ENCODE measurements at places on chromosomes 4 and X.

DNA sequence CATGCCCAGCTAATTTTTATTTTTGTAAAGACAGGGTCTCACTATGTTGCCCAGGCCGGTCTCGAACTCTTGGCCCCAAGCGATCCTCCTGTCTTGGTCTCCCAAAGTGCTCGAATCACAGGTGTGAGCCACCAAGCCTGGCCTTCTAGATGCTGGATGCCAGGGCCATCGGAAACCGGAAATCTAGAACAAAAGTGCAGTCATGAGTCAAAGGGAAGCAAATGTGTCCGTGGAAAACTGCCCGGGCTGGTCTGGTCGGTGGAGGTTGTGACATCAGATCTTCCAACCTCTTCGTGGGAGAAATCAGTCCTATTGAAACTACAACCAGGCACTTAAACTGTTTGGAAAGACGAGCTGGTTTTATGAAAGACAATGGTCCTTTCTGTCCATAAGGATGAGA, 92.3 kb upstream of the SHOX start:
- DNase-seq, result no peak

DNA sequence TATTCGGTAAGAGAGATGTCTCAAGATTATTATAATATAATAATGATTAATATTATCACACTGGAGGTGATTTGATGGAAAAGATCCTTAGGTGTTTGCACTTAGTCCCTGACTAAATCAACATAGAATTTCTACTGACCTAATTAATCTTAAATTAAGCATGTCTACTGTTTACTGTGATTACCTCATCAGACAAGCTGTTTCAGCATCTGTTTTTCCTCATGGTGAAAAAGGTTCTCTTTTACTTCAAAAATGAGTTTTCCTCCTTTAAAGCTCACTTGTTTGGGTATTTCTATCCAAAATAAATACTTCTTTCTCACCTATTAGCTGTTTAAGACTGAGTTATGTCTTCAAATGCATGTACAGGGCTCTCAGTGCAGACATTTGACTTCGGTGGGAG, 407.8 kb downstream of the NKX6-1 start:
- DNase-seq, result no peak

DNA sequence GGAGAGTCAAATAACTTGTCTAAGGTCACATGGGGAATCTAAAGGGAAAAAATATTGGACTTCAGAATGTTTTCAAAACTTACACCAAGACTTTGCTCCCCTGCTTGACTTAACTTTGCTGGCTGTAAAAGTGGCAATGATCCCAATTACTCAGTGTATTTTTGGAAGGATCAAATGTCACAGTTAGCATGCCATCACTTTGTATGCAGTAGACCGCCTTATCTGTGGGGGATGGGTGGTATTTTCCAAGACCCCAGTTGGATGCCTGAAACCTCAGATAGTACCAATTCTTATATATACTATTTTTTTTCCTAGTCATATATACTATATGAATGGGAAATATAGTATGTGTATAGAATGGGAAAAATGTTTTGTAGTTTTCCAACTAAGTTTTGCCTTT, 53.4 kb downstream of the COL4A6 start:
- DNase-seq, result no peak

DNA sequence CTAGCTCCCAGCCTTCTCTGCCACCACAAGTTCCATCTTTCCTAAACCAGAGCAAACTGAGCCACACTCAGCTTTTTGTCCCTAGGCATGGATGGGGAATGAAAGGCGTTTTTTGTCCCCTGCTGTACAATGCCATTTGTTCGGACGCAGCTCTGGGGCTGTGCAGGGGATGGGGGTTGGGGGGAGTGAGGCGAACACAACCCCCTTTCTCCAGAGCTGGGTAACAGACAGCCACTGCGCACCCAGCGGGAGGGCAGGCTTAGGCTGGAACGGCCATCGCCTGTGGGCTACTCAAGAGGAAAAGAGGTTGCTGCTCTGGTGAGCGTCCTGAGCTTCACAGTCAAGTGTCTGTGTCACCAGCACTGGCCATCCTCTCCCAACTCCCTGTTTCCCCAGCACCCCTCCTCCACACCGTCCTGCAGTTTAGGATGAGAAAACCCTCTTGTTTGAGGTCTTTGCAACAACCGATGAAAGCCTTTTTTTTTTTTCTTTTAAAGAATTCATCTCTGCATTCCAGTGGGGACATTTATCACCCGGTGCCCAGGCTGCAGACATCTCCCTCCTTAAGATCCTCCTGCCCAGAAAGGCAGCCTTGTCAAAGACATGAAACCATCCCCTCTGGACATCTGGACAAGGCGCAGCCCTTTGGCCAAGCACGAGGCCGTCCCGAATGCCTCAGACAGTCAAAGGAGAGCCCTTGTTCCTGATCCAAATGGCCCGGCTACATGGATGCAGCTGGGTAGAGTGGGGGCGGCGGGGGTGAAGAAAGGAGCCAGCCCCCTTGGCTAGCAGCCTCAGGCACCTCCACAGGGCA, 419.6 kb downstream of the BCOR start:
- no peak for DNase-seq

DNA sequence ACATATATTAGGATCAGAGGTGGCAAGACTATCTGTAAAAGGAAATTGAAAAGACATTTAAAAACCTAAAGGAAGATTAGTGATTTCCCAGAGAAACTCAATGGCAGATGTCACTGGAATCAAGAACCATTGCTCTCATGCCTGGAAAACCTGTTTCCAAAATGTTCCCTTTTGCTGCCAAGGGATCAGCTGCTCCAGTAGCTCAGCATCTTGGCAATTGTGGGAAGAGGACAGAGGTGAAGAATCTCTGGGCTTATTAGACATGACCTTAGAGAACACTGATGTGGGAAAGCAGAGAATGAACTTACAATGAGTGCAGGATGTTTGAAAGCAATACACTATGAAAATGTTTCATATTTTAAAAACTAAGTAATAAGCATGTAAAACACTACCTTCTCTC, 98.3 kb downstream of the SHROOM3 start:
- DNase-seq, result no peak

DNA sequence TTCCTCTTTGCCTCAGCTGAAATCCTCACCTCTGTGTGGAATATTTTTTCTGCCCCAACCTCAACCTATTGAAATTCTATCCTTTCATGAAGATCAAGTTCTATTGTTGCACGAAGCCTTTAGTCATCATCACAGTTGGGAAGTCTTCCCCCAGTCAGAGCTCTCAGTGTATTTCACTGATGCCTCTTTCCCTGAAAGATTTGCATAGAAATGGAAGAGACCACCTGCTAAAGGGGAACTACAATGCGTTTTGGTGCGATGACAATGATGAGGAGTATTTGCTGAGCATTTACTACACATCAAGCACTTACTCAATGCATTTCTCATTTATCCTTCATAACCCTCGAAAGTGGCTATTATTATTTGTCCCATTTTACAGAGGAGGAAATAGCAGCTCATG, 151.2 kb upstream of the KLF3 start:
- DNase-seq, result no peak

GRCh38 chr4:105996845-105997244, 101.6 kb downstream of the NPNT start:
- no peak for DNase-seq

GRCh38 chrX:72297953-72298730, 7.6 kb downstream of the CITED1 start:
- no peak for DNase-seq

GRCh38 chrX:31228909-31229308, 157.1 kb upstream of the FTHL17 start:
- DNase-seq, result no peak

DNA sequence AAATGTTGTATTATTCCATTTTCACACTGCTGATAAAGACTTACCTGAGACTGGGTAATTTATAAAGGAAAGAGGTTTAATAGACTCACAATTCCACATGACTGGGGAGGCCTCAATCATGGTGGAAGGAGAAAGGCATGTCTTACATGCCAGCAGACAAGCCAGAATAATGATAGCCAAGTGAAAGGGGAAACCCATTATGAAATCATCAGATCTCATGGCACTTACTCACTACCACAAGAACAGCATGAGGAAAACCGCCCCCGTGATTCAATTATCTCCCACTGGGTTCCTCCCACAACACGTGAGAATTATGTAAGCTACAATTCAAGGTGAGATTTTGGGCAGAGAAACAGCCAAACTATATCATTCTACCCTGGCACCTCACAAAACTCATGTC, 2535.1 kb downstream of the ARAP2 start:
- no peak for DNase-seq

DNA sequence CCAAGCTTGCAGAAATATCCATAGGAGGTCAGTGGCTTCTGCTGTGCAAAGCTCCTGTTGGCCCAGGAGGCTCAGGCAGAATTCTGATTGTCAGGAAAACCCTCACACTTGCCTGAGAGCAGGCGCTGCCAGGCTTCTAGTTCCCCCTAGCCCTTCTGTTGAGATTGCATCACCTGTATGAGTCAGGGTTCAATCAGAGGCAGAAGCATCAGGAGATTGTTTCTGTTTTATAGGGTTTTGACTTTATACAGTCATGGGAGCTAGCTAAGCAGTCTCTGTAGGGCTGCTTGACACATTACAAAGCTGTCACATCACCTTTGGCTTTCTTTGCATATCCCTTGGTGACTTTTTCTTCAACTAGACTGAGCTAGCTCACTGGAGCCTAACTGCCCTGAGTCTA, 27.8 kb downstream of the DIPK2B start:
- DNase-seq, result no peak

- peak; percentile 95 for DNase-seq
These were observed at the start of gene MMAA for GRCh38 chr4:145618932-145619638. Gene MMAA, plus strand, starts transcription at chr4:145619385. Its CDS starts 19,755 bp downstream, at chr4:145639140.

- DNase-seq, result no peak
These were observed 11.7 kb upstream of the TMEM156 start for GRCh38 chr4:39043861-39044363.

DNA sequence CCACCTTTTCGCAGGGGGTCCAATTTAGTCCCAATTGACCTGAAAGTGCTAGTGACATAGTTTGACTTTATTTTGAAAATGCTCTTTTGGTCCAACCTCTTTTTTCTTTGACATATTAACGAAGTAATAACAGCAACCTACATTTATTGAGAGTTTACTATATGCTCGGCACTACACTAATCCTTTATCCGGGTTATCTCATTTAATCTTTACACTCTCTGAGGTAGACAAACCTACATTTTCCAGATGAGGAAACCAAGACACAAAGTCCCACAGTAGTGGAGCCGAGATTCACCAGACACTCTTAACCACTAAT, 307 bp upstream of the ATRX start:
- no peak for DNase-seq

DNA sequence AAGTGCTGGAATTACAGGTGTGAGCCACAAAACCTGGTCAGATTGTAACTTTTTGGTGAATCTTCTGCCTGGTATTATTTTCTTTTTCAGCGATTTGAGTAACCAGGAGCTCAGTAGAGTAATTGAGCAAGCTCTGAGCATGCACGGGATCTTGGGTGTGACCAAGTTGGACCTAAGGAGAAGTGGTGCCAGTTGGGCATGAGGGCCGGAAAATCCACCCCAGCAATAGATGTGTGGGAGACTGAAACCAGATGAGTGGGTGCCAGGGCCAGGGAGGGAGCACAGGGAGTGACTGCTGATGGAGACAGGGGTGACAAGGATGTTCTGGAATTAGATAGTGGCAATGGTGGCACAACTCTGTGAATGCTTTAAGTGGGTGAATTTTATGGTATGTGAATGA, 3.7 kb upstream of the CCNQ start:
- DNase-seq, result no peak

- DNase-seq, result peak; percentile 58
These were observed 6.6 kb downstream of the GUCY2F start for GRCh38 chrX:109475174-109475891.

DNA sequence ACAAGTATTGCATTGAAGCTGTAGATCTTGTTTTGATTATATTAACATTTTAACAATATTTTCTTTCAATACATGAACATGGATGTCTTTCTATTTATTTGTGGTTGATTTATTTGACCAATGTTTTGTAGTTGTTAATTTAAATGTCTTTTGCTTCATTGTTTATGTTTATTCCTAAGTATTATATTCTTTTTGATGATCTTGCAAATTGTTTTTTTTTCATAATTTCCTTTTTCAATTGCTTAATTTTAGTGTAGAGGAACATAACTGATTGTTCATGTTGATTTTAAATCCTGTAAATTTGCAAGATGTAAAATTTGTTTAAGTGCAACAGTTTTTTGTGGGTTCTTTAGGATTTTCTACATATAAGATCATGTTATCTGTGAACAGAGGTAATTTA, 744.1 kb downstream of the FAM133A start:
- no peak for DNase-seq

GRCh38 chrX:84830836-84831235, 172.8 kb upstream of the APOOL start:
- no peak for DNase-seq

- DNase-seq, result peak; percentile 65
These were observed 146.2 kb upstream of the SCML1 start for GRCh38 chrX:17590892-17591740.

GRCh38 chrX:111375747-111376146, 36.2 kb downstream of the DCX start:
- no peak for DNase-seq

GRCh38 chr4:91058345-91058744, 931.2 kb downstream of the CCSER1 start:
- no peak for DNase-seq

DNA sequence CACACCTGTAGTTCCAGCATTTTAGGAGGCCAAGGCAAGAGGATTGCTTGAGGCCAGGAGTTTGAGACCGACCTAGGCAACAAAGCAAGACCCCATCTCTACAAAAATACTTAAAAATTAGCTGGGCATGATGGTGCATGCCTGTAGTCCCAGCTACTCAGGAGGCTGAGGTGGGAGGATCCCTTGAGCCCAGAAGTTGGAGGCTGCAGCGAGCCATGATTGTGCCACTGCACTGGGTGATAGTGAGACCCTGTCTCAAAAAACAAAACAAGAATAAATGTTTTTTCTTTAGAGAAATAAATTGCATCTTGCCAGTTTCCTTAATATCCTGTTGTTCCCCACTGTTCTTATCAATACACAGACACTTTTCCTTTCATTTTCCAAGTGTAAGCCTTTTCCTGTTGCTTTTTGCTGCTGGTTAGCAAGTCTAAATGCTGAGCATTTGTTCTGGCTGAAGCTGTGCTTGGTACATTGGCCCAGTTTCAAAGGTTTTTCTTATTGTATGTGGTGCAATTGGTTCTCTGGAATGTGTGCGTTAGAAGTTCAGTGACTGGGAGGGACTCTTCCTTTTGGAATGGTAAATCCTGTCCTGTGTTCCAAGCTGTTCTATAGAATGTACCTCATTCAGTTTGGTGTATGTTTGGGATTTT, 98.2 kb downstream of the AFF1 start:
- DNase-seq, result no peak

DNA sequence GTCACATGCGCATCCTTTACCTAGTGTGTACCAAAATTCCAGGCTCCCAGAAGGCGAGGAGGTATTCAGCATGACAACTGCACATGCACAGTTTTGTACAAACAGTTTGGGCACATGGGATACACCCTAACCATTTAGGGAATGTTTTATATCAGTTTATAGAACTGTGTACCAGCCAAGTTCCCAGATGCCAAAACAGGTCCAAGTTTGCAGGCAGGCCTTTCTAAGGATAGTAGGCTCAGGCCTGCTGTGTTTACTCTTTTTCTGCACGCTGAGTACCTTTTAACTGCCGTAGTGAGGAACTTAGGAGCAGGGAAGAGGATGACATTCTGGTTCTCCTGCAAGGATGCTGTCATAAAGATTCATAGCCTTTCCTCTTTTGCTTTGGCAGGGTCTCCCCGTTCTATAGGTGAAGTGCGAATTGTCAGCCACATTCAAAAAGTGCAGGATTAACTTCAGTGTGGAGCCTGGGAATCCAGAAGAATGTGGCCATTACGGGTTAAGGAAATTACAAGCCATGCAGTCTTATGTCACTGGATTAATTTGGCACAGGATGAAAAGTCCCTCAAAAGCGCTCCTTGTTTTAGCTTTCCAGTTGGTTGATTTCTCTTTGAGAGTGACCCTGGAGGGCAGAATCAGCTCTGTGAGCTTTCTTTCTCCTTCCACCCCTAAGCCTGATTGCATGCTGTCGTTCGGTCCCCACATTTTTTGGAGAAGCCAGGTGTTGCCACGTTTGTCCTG, 259.8 kb downstream of the ARHGAP10 start:
- no peak for DNase-seq
